ENCODE measurements at places on chromosomes 3 and 15.

GRCh38 chr15:91852741-91853510, 582 bp upstream of the SLCO3A1 start:
- DNase-seq = peak; percentile 46

- no peak for DNase-seq
These were observed 21.9 kb downstream of the AKAP13 start for GRCh38 chr15:85402195-85402881.

- DNase-seq = no peak
These were observed 20.4 kb downstream of the H1-8 start for GRCh38 chr3:129563332-129563731.

- DNase-seq = no peak
These were observed 62.1 kb upstream of the TBC1D23 start for GRCh38 chr3:100198579-100199269.

DNA sequence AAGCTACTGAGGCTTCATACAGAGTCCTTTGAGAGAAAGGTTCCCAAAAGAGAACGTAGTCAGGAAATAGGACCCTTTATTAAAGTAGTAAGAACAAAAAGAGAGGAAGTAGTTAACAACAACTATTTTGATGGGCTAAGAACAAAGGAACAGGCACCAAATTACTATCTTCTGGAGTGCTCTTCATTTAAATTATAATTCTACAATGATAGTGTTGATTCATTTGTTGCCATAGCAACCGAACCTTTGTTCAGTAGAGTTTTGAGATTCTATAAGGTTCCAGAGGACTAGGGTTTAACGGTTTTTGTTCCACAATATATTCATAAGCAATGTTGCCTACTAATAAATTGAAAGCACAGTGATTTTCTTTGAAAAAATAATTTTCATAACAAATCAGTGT, 78.8 kb downstream of the CMSS1 start:
- DNase-seq = no peak

- no peak for DNase-seq
These were observed 1.2 kb downstream of the SIDT1 start for GRCh38 chr3:113533534-113533892.

DNA sequence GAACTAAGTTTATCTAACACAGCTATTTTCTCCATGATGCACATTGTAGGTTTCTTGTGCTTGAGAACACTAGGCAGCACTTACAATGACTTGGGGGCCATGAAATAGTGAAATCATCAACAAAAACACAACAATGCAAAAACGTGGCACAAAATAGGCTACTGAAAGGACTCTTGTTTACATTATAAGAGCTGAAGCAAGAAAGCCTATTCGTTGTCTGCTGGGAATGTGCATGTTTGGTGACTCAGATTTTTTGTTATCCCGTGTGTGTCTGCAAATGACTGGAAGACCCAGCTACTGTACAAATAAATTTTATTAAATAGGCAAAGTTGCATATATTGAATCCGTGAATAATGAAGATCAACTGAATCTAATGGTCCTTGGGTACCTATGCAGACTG, 85.0 kb downstream of the TCF12 start:
- no peak for DNase-seq

DNA sequence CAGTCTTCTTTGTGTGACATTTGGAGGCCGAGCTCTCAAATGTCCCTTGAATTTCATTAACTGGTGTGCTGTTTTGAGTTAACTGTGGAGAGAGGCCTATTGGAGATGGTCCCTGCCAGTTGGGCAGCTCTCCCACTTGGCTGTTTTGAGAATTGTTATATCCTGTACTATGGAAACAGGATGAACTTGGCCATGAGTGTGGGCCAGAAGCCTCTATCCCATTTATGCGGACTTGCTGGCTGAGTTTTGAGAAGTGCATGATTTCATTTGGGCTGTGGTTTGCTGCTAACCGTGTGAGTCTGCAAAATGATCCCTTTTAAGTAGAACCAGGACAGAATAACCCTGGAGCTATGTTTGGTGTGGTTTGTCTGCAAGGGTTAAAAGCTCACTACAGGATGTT, 366.0 kb downstream of the PTPRG start:
- no peak for DNase-seq

- DNase-seq = no peak
These were observed 21.1 kb upstream of the EXOG start for GRCh38 chr3:38474928-38475605.

DNA sequence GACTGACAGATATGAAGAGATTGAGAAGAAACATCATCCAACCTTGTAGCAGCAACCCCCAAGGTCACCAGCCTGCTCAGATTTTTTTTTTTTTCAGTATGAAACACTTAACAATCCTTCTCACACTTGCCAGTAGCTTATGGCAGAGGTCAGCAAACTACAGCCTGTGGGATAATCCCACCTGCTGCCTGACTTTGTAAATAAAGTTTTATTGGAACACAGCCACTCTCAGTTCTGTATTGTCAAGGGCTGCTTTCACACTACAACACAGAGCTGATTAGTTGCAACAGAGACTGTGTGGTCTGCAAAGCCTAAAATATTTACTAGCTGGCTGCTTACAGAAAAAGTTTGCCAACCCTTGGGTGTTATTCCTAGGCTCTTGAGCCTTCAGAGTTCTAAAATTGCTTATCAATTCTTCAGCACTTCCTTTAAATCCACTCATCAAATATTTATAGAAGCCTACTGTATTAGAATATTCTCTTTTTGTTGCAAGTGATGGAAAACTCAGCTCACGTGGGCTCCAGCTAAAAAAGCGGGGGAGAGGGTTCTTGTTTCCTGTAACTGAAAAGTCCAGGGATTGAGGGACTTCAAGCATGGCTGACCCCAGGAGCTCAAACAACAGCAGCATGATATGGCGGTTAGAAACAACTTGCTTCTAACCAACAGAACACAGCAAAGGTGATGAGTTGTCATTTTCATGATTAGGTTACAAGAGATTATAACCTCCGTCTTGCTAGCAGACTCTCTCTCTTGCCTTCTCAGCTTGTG, 246.1 kb downstream of the SHQ1 start:
- no peak for DNase-seq

DNA sequence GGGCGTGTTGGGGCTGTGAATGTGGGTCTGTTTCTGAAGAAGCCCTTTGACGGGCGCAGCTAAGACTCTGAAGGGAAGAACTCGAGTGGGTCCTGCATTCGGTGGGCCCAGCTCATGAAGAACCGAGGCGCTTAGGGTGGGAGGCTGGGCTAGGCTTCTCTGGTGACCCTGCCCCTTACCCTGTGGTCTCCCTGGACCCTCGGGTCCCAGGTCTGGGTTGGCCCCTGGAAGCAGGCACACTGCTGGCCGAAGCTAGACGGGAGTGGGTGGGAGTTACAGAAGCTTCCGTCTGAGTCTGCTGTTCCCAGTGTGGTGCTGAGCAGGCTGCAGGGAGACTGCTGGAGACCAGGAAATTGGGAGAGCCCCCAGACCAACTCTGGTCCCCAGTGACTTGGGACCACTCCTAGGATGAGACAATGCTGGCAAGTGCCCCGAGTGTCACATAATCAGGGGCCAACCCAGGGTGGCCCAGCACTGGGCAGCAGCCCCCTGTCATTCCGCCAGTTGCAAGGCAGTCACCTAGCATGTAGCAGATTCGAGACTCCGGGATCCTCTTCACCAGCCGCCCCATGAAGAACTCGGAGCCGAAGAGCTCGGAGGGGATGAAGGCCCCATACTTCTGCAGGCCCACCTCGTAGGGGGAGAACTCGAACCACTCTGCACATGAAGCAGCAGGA, 16.7 kb upstream of the EHD4 start:
- peak; percentile 19 for DNase-seq

- no peak for DNase-seq
These were observed 447.8 kb downstream of the FHIT start for GRCh38 chr3:60803216-60804173.

GRCh38 chr3:169813278-169813677, 574 bp upstream of the LRRC34 start:
- DNase-seq = no peak

DNA sequence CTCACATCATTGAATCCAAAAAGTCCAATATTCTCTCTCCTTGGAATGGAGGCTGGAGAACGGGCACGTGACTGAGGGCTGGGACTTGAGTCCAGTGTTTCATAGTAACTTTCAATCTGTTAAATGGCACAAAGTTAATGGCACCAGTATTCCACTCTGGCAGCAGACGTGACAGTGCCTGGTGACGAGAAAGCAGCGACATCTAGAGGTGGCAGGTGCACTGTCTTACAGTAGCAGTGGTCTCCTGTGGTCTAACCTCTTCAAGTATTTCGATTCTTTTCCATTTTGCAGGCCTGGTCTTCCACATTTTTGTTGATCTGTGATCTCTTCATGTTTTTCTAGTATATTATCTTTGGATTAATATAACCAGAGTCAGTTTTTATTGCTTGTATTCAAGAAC, 107.1 kb downstream of the OXSM start:
- peak; percentile 48 for DNase-seq

DNA sequence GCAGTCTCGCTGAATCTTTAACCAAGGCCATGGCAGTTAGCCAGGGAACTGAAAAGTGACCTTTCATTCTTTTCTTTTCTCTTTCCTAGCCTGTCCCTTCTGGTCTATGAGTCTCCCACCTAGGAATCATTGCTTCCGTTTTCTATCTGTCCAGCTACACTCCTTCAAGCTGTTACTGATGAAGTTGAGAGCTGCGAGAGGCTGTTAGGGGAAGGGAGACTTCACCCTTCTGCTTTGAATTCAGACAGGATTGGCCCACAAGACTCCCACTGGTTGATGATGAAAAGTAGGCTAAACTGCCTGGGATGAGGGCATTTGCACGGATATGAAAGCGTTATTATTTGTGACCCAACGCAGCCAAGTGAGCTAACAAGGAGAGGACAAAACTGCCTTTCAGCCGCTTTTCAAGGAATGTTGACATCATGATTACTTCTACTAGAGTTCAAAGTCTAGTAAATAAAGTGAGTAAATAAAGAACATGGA, 30.2 kb downstream of the EIF4E3 start:
- DNase-seq = no peak

DNA sequence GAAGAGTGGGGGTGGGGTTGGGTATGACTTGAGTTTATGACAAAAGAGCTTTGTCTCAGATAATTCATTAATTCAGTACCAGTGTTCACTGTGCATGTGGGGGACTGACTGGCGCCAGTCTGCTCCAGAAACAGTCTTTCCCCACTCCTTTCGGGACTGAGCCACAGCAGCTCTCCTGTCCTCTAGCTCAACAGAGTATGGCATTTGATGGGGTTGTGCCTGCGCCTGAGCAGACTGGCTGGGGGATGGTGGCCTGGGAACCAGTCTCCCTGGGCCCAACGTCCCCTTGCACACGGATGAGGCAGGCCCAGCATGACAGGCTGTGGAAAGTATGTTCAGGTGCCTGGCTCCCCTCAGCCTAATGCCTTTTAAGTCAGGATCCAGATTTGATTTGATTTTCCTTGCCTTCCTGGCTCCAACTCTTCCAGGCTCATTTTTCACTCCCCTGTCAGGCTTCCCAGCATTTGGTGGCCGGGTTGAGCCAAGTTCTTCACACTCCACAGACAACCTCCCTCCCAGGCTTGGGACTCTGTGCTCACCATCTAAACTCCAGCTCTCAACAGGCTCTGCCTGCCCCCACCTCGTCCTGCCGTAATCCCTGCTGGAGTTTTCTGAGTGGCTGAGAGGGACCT, 105.0 kb downstream of the MYLK start:
- no peak for DNase-seq

DNA sequence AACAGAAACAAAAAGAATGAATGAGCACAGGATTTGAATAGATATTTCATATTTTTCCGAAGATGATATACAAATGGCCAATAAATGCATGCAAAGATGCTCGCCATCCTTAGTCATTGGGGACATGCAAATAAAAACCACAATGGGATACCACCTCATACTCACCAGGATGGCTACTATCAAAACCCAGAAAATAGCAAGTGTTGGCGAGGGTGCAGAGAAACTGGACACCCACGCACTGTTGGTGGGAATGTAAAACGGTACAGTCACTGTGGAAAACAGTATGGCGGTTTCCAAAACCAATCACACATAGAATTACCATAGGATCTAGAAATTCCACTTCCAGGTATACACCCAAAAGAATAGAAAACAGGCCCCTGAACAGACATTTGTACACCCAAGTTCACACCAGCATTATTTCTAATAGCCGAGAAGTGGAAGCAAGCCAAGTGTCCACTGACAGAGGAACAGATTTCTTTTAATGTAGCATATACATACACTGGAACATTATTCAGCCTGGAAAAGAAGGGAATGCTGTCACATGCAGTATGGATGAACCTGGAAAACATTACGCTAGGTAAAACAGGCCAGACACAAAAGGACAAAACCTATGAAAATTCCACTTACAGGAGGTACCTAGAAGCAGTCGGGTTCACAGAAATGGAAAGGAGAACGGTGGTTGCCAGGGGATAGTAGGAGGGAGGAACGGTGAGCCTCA, 3.6 kb downstream of the RNF168 start:
- no peak for DNase-seq

- no peak for DNase-seq
These were observed 726.6 kb upstream of the NAALADL2 start for GRCh38 chr3:174132421-174133042.

DNA sequence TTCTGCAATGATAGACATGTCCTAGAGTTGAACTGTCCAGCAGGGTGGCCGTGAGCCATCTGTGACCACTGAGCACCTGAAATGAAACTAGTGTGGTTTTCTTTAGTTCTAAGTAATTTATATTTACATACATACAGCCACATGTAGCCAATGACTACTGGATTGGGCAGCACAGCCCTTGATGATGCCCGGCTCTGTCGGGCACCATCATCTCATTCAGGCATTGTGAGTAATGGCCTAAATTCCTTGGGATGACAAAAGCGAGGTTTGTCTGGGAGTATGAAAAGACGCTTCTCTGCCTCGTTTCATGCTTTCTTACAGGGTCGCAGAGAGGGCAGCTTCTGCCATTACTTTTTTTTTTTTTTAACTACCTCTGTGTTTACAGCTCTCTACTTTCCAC, 251.9 kb upstream of the HES1 start:
- no peak for DNase-seq

DNA sequence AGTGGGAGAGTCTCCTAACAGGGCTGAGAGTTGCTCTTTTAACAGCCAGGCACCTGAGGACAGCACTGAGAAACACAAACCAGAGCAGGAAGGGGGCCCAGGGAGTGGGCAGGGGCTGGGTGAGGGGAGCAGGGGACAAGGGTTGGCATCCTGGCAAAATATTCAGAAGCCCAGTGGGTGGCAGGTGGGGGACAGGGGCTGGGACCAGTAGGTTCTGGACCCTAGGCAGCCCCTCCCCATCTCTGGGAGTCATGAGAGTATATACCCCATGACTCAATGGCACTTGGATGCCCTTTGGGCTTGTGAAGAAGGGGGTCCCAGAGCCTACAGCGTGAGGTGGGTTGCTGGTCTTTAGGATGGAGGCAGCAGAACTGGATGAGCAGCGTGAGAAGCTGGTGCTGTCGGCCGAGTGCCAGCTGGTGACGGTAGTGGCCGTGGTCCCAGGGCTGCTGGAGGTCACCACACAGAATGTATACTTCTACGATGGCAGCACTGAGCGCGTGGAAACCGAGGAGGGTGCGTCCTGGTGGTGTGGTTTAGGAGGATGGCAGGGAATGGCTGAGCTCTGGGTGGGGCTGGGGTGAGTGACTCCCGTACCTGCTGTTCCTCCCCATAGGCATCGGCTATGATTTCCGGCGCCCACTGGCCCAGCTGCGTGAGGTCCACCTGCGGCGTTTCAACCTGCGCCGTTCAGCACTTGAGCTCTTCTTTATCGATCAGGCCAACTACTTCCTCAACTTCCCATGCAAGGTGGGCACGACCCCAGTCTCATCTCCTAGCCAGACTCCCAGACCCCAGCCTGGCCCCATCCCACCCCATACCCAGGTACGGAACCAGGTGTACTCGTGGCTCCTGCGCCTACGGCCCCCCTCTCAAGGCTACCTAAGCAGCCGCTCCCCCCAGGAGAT, 24.2 kb downstream of the NBEAL2 start:
- DNase-seq = no peak

GRCh38 chr3:131526801-131527347, 24.1 kb upstream of the MRPL3 start:
- DNase-seq = no peak

Data from Caco-2 (cell line).